ENCODE measurements at places on chromosomes 5 and 9. TPM values are rescaled to one million over a fixed set of nuclear protein-coding genes. Genes with fewer than 3 reads are reported as not detected.
A peak's percentile ranks its signal among the peaks of the same experiment; 100 is the strongest.

Gene DAB2IP
- total RNA-seq = 31.7 TPM

Gene GNPDA1
- 130 TPM for total RNA-seq

DNA sequence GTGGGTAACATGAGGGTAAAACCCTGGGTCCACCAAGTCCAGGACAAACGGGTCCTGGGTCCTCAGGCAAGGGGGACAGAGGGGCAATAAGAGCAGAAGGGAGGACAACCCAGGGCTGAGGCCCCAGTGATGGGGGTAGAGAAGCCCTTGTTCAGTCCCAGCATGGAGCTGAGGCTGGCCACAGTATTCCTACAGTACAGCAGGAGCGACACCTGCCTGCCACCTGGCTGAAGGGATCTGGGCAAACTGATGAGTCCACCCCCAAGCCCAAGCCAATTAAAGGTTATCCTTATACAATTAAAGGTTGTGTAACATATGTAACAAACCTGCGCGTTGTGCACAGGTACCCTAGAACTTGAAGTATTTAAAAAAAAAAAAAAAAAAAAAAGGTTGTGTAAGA, 97.7 kb upstream of the LRRTM2 start:
- DNase-seq = no peak

DNA sequence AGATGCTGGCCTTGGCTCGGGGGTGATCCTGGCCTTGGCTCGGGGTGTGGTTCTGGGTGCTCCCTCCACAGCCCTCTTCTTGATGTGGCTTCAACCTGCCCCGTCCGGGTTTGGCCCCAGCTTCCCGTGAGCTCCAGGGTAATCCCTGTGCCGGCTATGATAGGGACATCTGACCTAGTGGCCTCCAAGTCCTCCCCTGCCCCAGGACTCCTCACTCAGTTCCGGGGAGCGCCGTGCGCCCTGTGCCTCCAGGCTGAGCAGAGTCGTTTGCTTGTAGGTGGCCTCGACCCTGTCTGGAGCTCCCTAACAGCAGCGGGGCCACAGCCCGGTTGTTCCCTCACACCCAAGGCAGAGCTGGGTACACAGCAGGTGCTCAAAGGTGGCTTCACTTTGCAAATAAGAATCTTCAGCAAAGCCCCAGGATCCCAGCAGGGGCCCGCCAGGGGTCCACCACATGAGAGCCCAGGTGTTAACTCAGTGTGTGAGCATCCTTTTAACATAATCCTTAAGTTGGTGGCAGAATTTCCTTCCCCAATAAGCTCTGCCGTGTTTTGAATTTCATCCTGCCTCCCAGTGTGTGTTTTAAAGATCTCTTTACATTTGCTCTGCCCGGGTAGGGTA, 32.3 kb upstream of the CEP72 start:
- no peak for DNase-seq

GRCh38 chr9:137078701-137079400, 1.5 kb downstream of the UAP1L1 start:
- DNase-seq = no peak

Gene STC2
- 38.4 TPM for total RNA-seq

GRCh38 chr5:140674211-140674610, 835 bp upstream of the DND1 start:
- no peak for DNase-seq

Gene SLC6A3
- total RNA-seq = not detected

DNA sequence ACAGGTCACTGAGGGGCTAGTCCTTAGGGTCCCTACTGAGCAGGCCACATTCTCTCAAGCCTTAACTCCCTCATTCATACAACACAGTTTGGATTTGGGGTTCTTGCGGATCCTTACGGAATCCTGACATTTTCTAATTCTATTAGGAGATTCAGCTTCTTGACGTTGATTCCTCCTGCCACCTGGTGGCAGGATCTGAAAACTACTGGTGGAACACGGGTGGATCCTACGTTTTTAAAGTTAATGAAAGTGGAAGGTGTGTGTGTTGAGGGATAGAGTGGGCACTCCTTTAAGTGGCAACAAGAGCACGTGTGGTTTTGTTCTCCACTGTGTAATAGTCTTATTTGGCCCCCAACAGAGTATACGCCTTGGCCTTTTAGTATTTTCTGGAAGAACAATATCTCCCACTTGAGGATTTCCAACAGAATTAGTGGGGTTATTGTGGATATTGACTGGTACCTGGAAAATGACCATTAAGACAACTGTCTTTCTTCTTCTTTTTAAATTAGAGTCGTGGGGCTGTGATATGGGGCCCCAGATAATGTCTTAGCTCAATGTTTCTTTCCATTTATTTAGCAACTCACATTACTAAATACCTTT, 25.2 kb downstream of the SLC28A3 start:
- DNase-seq = no peak

Gene CDH9
- total RNA-seq = not detected

GRCh38 chr5:52988335-52989024, 672 bp upstream of the ITGA2 start:
- no peak for DNase-seq

Gene PCDHB11
- 0.58 TPM for total RNA-seq

DNA sequence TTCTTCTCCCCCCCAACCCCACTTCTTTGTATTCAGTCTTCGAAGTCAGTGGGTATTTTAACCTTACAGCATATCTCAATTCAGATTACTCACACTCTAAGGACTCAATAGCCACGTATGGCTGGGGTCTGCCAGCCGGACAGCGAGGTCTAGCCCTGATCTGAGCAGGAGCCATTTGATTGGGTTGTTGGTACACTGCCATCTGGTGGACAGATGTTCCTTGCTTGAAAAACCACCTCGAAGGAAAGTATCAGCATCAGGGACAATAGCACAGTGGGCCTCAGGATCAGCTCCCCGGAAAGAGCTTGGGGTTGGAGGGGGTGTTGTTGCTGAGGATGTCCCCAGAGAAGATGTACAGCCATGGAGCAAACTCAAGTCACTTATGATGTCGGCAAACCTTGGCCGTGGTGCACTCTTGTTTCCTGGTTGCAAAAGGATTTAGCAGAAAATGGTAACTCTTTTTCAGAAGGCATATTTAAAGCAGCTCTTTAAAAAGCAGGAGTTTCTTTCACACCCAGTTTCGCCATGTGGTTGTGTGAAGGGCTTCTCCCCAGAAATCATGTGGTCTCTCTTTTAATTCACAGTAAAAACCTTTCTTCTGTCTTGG, 31.7 kb upstream of the KCNMB1 start:
- peak; percentile 70 for DNase-seq

Measured in glomerular endothelial cell (primary cell).